ENCODE measurements at places on chromosomes 11 and 22.

GRCh38 chr11:28476864-28477263 lies 368.7 kb downstream of the METTL15 start:
- DNase-seq: no peak

DNA sequence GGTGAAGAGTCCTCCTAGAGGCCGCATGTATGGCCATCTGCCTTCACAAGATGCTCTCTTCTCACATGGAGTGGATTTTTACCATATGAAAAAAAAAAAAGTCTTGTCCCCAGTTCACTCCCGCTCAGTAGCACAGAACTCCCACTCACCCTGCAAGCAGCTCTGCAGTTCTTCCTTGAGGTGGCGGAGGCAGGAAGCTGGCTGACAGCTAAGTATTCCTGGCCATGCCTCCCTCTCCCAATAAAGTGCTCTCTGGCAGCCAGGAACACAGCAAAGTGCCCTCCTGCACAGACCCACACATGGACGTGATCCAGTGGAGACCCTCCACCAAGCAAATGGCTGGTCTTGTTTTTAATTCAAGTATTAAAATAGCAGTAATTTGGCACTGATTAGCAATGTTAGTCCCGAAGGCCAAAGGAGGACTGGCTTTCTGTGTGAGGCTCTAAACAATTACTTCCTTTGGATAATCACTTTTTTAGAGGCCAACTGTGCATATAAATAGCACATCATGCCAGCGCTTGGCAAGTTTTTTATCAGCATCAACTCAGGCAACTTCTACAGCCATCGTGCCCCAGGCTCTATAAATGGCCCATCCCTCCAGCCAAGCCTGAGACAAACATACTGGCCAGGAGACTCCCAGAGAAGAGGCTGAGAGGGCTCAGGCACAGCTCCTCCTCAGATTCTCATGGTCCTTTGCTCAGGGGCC lies 413.6 kb downstream of the OPCML start:
- DNase-seq: no peak

GRCh38 chr11:115557681-115558080 lies 53.5 kb upstream of the CADM1 start:
- no peak for DNase-seq

DNA sequence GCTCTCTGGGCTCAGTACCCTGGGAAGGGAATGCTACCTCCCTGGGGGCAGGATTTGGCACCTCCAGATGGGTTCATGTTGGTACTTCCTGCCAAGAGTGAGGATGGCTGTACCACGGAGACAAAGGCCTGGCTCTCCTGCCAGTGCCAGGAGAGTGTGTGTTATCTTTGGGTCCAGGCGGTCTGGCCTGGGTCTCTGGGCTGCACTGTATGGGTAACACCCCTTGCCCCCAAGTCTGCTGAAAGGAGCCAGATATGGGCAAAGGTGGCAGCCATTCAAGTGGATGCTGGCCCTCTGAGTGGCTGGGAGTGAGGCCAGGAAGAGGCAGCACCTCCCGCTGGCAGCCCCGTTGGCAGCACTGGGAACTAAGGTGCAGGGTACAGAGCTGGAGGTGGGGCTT lies 91.5 kb downstream of the NECTIN1 start:
- no peak for DNase-seq

- no peak for DNase-seq
These were observed 390.6 kb downstream of the SOX6 start for GRCh38 chr11:15965562-15966250.

DNA sequence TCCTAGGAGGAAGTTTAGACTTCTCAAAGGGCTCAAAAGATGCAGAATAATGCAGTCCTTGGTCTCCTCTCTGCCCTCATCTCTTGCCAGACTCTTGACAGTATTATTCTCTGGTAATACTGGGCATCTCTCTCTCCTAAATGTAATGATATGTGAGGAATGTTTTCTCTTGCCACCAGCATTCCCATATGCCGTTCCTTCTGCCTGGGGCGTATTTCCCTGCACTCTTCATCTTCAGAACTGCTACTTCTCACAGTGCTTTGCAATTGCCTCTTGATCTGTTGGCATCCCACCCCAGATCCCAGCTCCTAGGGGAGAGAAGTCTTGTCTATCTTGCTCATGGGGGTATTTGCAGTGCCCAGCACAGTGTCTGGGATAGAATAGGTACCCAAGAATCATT lies 107.4 kb downstream of the RASSF10 start:
- DNase-seq: no peak
